ENCODE measurements at places on chromosomes 1 and 21.

GRCh38 chr1:84669831-84670230 lies 20.4 kb downstream of the SSX2IP start:
- DNase-seq, result no peak

DNA sequence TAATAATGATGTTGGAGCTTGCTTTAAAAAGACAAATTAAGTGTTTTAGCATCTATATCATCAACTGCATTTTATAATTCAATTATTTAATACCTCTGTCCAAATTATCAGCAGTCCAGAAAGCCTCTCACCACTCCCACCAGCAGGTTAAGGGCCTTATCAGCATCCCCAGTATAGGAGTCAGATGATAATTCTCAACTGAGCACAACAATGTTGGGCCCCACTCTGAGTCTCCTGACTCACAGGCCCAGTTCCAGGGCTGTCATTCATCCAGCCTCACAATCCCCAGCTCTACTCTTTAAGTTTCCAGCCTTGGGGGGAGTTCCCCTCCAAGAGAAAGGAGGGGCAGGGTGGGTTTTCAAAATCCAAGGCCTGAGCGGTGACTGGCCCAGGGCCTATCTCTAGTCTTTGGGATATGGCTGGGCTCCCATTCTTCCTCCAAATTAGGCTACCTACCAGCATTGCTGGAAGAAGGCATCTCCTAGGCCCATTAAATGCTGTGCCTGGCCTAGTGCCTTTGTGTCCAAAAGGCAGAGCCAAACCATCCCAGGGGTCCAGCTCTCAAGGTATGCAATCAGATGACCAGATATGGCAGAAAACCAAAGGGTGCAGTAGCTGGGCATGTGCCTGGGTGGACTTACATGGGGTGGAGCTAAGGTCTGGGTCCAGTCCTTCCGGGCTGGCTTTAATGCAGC lies 134.1 kb downstream of the GLUL start:
- no peak for DNase-seq

- no peak for DNase-seq
Measured at GRCh38 chr1:20981915-20982314, 194.8 kb downstream of the EIF4G3 start.

DNA sequence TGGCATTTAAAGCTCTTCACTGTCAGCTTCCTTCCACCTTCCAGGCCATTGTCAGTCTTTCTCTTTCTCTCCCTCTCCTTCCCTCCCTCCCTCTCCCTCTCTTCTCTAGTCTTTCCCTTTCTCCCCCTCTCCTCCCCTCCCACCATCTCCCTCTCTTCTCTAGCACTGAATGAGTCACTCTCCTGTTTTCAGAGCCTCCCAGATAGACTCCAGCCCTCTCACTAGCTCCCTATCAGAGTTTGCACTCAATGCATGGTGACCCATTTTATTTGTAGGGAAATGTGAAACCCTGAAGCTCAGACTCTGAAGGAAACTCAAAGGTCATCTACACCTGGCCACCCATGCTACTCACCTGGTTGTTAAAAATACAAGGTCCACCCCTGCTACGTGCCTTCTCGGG lies 4.4 kb upstream of the MATN1 start:
- no peak for DNase-seq

DNA sequence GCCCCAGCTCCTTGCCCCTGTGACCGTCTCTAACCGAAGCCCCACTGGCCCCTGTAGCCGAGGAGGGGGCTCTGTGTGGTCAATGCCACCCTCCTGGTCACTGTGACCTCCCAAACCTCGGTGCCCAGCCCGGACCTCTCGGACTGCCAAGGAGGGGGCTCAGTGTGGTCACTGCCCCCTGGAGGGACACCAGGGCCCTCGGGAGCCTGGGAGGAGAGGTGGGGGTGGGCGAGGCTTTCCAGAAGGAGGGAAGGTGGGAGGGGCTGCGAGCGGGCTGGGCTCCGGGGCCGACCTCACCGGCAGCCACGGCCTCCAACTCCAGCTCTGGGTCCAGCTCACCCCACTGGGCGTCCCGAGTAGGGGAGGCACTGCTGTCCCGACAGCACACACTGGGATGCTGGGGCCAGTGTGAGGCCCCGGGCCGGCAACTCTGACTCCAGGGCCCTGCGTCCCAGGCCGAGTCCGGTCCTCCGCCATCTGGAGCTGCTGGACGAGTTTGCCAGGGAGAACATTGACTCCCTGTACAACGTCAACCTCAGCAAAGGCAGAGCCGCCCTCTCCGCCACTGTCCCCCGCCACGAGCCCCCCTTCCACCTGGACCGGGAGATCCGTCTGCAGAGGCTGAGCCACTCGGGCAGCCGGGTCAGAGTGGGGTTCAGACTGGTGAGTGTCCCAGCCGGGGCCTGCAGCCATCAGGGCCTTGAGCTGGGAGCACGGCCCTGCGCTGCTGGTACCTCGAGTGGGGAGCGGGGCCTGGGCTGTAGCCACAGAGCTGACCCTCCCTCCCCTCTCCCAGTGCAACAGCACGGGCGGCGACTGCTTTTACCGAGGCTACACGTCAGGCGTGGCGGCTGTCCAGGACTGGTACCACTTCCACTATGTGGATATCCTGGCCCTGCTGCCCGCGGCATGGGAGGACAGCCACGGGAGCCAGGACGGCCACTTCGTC lies 6.4 kb downstream of the SCNN1D start:
- no peak for DNase-seq

GRCh38 chr1:118077331-118078045 lies 107.5 kb downstream of the SPAG17 start:
- DNase-seq, result peak; percentile 1

DNA sequence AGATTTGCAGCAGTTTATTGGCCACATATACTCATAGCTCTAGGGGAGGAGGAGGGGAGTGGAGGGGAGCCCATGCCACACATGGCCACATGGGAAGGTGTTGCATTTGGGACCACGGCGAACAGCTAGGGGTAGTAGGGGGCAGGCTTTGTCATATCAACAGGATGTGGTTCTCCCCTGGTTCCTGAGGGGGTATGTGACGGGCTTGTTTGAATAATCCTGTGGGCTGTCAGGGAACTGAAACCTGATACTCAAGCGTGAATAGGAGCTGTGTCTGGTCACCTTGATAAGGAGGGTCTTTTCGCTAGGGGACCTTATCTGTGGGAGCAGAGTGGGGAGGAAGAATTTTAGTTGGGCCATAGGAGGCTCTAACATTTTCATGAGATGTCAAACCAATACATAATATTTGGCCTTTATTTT lies 264.7 kb downstream of the CTH start:
- DNase-seq, result no peak

- DNase-seq, result no peak
Measured at GRCh38 chr1:77540501-77541161, 141.8 kb downstream of the ZZZ3 start.

DNA sequence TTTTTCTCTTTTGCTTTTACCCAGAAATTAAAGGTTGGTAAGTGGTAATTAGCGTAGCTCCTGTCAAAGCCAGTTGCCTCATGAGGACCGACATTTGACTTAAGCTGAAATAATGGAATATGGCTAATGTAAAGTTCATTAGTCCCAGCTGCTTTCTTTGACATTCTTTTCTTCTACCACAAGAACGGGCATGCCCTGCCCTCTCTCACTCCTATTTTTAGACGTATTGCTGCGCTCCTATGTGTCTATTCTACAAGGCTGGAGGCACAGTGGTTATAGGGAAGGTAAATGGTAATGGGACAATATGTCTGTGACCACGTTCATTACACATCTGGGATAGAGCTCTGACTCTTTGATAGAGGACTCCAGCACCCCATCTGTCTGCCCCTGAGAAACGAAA lies 6.8 kb downstream of the CORT start:
- no peak for DNase-seq

- peak; percentile 9 for DNase-seq
Measured at GRCh38 chr1:71080230-71080738, 551 bp downstream of the ZRANB2 start.

- DNase-seq, result no peak
Measured at GRCh38 chr1:42940851-42941639, 17.6 kb downstream of the SLC2A1 start.

DNA sequence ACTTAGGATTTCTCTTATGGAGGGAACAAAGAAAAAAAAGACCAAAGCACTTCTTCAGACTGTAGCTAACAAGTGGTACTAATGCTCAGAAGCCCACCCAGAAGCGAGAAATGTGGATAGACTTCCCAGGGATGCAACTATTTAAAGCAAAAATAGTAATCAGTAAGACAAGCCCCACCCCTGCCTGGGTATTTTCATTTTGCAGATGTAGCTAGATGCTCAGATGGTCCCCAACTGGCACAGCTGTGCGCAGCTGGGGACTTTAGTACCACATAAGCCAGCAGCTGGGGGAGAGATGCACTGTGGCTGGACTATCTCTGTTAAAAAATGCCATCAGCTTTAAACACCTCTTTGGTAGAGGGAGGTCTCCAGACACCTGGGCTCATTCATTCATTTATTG lies 77.8 kb upstream of the SPAG17 start:
- no peak for DNase-seq

DNA sequence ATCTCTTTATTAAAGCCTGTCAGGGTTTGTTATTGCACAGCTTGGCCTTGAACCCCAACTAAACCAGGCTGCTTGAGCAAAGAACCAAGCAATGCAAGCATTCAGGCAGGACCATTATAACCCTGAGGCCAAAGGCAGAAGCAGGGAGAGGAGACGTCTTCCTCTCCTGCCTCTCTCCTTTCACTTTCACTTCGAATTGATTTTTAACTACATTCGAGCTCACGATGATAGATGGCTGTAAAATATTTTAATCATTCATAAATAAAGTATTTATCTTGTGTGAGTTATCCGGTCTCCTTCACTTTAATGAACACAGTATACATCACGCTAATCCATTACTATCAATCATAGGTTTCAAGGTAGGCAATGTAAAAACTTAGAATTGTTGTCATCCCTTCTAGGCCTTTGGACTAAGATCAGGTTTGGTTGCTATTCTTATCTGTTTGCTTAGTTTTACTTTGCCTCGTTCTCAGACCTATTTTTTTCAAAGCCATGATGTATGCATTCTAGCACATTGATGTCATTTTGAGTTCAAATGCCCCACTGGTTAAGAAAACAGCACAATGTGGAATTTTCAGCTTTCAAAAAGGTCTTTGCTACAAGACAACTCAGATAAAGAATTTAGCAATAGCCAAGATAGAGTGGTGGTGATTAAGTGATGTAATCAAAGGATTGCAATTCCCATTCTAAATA lies 480.2 kb upstream of the RUNX1 start:
- no peak for DNase-seq

GRCh38 chr1:202750761-202751160 lies 40.5 kb upstream of the SYT2 start:
- no peak for DNase-seq

GRCh38 chr1:36663772-36664430 lies 181.2 kb upstream of the CSF3R start:
- DNase-seq, result no peak

- peak; percentile 90 for DNase-seq
Measured at GRCh38 chr1:223700942-223701637, 11.2 kb upstream of the CAPN2 start.

DNA sequence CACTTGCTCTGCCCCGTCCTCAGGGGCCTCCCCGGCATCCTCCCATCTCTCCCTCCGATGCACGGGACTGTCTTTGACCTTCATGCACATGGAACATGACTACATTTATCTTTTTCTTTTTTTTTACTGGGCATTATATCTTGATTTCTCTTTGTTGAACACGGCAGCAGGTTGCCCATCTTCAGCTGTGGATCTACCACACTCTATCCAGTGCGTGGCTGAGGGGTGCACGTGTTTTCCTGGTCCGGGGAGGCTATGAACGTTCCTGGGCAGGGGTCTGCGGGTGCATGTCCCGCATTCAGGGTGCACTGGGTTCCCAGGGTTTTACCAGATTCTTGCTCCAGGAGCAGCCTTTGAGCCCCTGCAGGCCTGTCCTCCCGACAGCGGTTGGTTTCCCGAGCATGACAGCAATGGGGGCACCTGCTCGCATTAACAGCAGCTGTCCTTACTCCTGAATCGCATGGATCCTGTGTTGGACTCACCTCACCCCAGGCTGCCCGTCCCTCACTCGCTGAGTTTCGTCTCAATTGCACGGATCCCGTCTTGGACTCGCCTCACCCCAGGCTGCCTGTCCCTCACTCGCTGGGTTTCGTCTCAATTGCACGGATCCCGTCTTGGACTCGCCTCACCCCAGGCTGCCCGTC lies 7.4 kb downstream of the POFUT2 start:
- no peak for DNase-seq

DNA sequence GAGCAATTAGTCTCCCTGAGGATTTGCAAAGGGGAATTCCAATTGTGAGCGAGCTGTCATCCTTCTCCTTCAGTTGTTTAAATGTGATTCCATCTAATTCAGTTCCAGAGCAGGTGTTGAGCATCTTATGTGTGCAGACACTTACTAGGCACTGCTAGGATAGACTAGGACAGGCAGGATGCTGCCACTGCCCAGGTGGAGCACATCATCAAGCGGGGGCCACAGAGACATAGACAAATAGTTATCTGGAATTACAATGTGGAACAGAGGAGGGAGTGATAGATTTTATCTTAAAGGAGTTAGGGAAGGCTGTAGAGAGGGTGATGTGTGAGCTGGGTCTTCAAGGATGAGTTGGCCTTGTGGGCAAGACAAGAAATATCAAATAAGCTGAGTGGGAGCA lies 55.9 kb downstream of the CDC7 start:
- DNase-seq, result no peak

GRCh38 chr1:103108376-103109150 lies at the start of gene COL11A1:
Gene COL11A1, minus strand, starts transcription at chr1:103108522. Its CDS starts 344 bp downstream, at chr1:103108178.
- DNase-seq, result no peak

GRCh38 chr1:220498188-220498587 lies 29.7 kb upstream of the MARK1 start:
- DNase-seq, result no peak

DNA sequence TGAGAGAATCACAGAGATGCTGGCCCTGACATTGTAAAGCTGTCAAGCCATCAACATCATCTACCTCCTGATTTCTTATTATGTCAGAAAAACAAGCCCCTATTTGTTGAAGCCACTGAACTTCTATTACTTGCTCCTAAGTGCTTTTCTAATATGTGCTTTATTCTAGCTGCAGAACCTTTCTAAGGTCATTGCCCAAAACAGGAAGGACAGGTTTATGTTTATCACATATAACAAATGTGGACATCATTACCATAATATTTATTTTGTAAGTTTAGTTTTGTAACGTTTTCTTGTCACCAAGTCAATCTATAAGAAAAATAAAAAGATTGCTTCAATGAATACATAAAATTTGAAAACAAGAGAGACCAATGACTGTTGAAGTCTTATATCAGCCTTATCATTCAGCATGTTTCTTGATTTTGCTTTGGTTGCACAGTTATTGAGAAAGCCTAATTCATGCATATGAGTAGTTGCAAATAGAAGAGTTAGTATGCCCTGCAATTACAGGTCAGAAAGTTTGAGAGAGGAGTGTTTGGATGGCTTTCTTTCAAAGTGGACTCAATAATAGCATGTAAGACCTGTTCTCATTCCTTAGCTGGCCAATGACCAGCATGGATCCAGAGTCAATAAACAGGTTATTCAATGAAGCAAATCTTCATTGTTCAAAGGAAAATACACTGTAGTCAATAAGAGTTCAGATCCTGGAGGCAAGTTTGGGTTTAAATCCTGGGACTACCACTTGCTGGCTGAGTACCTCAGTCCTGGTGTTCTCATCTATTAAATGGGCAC lies 84.1 kb downstream of the MAB21L3 start:
- no peak for DNase-seq

- no peak for DNase-seq
Measured at GRCh38 chr21:32406405-32406804, 6.1 kb upstream of the EVA1C start.
